Mesendoderm (in vitro differentiated cells): ENCODE measurements at places on chromosomes 5 and 9.

DNA sequence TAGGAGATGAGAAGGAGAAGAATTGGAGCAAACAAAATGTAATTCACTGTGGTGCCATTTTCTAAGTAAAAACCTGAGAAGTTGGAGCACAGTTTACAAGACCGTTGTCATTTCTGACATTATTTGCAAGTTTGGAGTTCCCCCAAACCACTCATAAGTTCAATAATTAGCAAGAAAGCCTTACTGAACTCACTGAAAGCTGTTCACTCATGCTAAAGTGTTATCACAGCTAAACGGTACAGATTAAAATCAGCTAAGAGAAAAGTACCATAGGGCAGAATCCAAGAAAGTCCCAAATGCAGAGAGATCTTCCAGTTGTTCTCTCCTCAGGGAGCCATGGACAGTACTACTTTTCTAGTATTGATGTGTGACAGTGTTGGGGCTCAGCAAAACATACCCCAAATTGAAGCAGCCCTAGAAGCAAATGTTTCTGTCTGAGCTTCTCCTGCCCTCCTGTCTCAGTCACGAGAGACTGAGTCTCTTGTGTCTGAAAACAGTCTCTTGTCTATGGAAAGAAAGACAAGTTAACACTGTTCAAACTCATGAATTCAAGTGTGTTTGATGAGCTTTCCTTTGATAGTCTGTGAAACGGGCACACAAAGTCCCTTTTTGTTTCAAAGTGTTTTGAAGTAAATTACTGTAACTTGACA, 221.2 kb downstream of the GABRG2 start:
- no peak for DNase-seq

DNA sequence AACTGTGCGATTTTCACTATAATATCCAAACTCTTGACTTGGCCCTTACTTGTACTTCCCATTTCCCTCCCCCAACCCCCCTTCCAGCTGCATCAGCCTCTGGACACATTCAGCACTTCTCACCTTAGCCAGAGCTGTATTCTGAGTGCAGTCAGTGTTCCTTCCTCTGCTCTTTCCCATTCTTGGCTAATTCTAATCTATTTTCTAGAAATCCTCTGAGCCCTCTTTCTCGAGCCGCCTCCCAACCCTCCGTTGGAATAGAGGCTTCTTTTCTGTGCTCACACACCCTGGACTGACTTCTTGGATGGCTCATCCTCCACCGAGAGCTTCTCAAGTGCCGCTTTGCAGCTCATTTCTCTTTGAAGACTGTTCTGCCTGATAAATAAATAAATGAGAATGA, 188.8 kb downstream of the NTRK2 start:
- DNase-seq: no peak

- DNase-seq: no peak
Measured at GRCh38 chr5:181243018-181243563, 615 bp downstream of the RACK1 start.

DNA sequence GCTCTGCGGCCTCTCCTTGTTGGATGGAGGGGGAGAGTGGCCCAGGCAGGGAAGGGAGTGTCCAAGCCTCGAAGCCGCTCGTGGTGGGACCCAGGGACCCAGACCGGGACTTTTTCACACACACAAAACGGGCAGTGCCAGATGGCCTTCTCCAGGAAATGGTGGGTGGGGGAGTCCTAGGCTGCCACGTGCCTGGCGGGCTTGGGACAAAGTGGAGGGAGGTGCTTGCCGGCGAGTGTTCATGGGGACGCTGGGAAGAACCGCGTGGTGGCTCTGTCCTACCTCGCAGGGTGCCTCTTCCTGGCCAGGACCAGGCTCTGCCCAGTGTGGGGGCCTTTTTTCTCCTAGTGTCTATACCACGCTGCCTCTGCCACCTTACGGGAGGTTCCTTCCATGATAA, 155.0 kb upstream of the COL5A1 start:
- no peak for DNase-seq

DNA sequence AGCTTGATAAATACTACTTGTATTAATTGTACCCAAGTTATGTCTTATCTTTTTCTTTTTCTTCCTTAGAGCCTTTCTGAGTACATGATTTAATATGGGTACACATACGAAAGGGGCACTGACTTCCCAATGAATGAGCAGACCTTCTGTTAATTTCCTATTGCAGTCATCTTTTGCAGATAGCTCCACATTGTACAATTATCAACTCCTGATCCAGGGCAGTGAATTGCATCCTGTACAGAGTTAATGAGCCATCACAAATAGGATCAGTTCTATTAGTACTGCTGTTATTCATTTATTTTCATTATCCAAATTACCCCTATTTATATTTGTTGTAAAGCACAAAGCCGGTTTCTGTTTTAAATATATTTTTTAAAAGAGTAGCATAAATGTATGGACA, 105.6 kb downstream of the ADAMTSL1 start:
- DNase-seq: no peak

DNA sequence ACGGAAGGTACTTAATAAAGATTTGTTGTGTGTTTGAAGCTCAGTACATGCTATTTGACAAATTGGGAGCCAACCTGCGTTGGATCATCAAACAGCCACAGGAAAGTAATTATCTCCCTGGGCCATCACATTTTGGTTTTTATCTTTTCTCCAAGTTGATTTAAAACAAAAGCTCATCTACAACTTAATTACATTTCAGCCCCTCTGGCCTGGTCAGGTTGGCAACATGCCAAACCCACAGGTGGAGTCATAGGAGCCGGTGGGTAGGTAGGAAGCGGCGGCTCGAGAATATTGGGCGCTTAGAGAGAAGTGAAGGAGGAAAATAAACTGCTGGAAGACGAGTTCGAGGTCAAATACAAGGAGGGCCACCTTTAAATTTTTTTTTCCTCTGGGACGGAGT, 64.9 kb upstream of the FANCC start:
- peak; percentile 44 for DNase-seq

GRCh38 chr5:15601853-15602252, 101.9 kb downstream of the FBXL7 start:
- no peak for DNase-seq

DNA sequence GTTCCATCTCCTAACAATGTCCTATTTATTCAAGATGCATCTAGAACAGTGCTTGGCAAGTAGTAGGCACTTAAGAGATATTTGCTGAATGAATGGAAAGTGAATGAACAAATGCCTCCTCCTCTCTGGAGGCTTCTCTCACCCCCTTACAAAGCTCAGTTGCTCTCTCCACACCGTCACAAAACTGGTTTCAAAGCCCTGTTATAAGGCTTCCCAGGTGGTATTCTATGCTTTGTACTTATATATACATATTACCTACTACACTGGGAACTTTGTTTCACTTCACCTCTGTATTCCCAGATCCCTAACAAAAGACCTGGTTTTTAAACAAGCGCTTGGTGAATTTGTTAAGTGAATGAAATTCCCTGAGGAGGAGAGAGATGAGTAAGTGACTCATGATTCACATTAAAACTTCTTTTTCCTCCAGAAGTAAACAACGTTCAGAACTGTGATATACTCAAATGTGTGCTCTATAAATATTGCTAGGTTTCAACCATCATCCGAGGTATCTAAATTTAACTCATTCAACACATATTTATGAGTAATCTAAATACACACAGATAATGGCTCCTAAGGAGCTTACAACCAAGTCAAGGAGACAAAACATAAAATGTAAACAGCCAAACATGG, 36.0 kb downstream of the DENND1A start:
- peak; percentile 25 for DNase-seq

DNA sequence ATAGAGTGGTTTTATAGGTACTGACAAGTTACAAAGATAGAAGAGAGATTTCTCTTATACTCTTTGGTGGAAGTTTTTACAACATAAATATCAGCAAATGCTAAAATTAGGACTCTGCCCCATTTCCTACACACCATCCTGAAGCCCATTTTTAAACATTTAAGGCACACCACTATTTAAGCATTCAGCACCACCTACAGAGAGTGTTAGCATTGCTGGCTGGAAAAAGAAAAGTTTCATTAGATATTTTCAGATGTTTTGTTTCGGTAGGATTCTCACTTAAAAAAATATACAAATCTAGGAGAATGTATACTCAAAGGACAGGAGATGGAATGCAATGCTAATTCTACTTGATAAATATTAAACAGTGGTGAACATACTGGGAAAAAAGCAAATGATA, 192.9 kb upstream of the HAPLN1 start:
- DNase-seq: no peak

DNA sequence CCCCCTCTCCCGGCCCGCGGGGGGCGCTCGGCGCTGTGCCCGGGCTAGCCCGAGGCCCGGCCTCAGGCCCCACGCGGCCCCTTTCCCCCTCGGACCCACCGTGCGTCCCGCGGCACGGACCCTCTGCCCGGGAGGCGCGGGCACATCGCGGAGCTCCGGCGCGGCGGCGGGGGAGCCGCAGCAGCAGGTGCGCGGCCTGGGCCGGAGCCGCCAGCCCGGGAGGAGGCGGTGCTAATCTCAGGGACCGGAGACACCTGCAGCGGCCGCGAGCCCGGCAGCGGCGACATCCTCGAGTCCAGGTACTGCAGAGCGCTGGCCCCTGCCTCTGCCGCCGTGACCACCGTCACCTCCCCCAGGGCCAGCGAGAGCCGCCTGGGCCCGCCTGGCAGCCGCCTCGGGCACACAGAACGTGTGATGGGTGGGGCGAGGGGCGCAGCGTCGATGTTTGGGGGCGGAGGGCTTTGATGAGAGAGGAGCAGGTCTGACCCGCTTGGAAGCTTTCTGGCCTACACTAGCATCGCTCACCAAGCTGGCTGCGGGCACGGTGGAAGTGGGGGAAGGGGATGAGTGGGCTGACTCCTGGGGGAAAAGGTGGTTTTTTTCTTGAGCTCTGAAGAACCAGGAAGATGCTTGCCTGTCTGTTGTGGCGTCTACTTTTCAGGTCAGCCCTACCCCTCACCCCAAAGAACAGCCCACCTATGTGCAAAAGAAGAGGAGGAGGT, 524 bp downstream of the CYFIP2 start:
- DNase-seq: peak; percentile 49

DNA sequence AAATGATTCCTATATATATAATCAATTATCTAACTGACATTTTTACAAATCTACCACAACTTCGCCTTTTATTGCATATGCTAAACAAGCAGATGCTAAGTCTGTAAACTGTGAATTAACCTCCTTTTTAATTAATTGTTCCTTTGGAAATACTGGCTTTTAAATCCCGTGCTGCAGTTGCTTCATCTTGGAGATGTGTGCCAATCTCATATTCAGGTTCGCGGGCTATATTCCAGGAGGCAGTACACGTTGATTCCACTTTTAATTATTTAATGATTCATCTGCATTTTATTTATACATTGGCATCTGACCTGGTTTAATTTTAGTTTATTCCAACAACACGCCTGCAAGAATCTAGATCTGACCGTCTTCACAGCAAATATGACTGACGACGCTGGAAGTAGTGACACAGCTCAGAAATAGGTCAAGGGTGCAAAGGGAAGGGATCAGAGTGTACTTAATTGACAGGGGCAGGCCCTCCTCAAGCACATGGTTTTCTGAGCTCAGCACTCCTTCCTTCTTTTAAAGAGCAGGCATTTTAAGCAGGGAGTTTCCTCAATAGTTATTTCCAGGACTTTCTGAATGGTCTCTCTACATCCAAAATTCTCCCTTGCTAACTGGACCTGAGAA, 125.2 kb downstream of the GLIS3 start:
- DNase-seq: no peak

GRCh38 chr9:942805-943580, 33.5 kb upstream of the DMRT3 start:
- DNase-seq: peak; percentile 78

GRCh38 chr5:139263536-139263935, 30.0 kb upstream of the MATR3 start:
- DNase-seq: no peak

- DNase-seq: peak; percentile 70
Measured at GRCh38 chr9:22084336-22085035, 75.4 kb upstream of the CDKN2B start.

GRCh38 chr9:36584620-36585460, 12.1 kb downstream of the MELK start:
- peak; percentile 25 for DNase-seq

GRCh38 chr9:89524963-89525362, 27.1 kb upstream of the SEMA4D start:
- peak; percentile 27 for DNase-seq

DNA sequence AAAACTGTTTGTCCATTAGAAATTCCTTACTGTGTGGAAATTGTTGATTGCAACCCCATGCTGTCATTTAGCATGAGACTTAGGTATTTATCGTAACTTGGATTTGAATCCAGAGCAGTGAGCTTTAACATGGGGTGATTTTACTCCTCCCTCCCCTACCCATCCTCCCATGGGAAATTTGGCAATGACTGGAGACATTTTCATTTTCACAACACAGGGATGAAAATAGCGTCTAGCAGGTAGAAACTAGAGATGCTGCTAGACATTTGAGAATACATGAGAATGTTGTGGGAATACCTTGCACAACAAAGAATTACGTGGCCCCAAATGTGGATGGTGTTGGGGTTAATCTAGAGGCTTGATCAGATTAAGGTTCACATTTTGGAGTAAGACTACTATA, 191.3 kb upstream of the MPDZ start:
- no peak for DNase-seq

- no peak for DNase-seq
Measured at GRCh38 chr5:136242611-136243010, 49.6 kb upstream of the SMIM32 start.

DNA sequence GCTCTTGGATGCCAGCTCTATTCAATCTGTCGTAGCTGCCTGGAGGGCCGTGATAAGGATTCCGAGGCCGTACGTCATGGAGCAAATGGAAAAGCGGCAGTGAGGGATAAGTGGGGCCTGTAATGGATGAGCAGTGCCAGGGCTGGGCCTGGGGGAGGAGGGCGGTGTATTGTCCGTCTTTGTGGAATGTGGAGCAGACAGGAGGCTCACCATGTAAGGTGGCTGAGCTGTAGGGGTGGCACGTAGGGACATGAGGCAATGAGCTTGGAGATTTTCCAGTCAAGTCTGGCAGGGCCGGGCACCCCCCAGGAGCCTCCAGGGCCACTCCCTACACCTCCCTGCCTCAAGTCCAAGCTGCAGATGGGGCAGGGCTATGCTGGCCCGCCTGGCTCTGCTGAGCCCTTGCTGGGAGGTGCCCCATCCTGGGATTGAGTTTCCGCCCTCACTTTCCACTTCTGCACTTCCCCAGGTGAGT, 29.2 kb downstream of the NCS1 start:
- no peak for DNase-seq

- DNase-seq: no peak
Measured at GRCh38 chr5:179297486-179298180, 47.6 kb downstream of the ADAMTS2 start.

DNA sequence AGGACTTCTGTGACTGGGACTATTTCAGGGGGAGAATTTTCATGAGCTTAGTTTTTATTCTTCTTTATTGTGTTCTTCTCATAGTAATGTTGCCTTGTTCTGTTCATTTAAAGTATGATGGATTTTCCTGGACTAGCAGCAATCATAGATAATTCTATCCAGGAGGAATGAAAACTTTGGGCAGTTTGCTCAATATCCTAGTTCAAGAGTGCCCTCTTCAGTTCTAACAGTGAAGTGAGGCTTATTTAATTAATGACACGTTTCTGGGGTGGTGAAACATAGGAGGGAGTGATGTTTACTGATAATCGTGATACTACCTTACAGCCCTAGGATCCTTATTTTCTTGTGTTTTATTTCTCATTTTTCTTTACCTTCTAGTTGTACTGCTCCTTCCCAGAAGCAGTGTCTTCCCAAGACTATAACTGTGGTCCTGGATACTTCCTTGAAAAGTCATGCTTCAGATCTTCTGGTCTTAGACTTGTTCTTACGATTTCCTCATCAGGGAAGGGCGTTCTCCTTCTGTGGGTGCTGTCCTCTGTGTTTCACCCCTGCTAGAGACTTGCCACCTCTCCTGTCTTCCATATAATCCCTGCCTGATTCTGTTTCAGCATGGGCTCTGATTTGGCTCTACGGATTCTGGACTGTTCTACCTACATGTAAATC, 57.4 kb downstream of the CFAP95 start:
- peak; percentile 55 for DNase-seq

GRCh38 chr9:2743937-2744529, 26.7 kb downstream of the KCNV2 start:
- DNase-seq: peak; percentile 83
